ENCODE measurements at places on chromosomes 4 and X.

GRCh38 chr4:6701371-6701770 lies 7.7 kb downstream of the S100P start:
- no peak for DNase-seq

DNA sequence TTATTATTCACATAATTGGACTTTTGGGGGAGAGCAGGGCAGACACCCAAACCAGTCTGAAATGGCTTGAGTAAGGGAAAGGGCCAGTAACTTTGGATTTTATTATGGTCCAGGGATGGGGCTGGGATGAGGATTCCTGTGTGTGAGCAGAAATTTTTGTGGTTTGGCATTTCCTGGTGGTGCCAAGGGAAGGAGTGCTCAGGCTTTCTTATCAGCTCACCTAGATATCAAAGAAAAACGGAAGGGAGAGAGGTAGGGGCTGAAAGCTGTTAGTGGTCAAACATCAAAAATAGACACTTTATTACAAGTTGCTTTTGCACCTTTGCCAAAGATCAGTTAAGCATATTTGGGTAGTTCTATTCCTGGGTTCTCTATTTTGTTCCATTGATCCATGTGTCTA lies 128.5 kb upstream of the DIPK2B start:
- no peak for DNase-seq

GRCh38 chr4:110614173-110614963 lies 8.5 kb downstream of the PITX2 start:
- DNase-seq = no peak

DNA sequence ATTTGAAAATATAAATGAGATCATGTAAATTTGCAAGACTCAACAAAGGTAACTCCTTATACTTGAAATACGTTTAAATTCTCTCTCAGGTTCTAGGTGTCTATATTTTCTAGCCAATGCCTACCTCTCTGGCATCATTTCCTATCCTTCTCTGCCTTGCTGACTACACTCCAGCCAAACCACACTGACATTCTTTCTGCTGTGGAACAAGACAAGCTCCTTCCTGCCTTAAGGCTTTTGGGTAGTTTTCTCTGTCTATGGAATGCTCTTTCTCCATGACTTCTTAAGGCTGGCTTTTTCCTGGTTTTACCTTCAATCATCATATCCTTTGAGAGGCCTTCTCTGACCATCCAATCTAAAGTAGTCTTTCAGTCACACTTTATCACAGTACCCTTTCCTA lies 201.0 kb downstream of the SPRY1 start:
- no peak for DNase-seq

- DNase-seq = no peak
Observed at GRCh38 chrX:152343306-152343705, 107.8 kb downstream of the GABRA3 start.

DNA sequence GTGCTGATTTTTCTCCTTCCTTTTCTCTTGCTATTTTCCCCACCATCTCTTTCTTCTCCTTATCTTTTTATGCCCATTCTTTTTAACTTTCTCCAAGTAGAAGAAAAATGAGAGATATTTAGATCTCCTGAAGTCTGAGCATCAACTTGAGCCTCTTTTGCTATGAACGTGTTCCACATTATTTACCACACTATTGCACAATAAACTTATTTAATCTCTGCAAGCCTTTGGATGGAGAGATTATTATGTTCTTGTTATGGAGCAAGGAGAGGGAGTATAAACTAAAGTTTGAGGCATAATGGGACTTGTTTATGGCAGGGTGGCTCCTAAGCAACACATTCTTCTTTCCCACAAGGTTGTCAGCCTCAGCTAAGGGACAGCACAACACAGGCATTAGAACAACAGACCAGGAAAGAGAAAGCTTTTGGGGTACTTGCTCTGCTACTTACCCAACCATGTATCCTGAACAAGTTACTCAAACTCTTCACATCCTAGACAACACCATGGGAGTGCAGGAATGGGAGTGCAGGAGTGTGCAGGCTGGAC lies 365.5 kb upstream of the BOD1L1 start:
- no peak for DNase-seq

- DNase-seq = peak; percentile 2
Observed at GRCh38 chrX:16828124-16828908, 41.8 kb downstream of the RBBP7 start.

- no peak for DNase-seq
Observed at GRCh38 chr4:12707381-12708175, 776.6 kb downstream of the RAB28 start.

- no peak for DNase-seq
Observed at GRCh38 chrX:21660156-21660555, 2.0 kb upstream of the KLHL34 start.

GRCh38 chr4:85565761-85566480 lies 91.0 kb downstream of the ARHGAP24 start:
- DNase-seq = no peak

- no peak for DNase-seq
Observed at GRCh38 chr4:94583914-94584641, 132.3 kb downstream of the PDLIM5 start.

DNA sequence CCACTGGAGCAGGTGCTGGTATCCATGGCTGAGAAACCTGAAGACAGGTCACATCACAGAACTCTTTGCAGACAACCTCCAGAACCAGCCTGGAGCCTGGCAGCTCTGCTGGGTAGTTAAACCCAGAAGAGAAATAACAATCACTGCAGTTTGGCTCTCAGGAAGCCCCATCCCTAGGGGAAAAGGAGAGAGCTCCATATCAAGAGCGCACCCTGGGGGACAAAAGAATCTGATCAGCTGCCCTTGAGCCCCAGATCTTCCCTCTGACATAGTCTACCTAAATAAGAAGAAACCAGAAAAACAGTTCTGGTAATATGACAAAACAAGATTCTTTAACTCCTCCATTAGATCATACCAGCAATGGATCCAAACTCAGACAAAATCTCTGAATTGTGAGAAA lies 823.2 kb upstream of the FRG1 start:
- DNase-seq = no peak

DNA sequence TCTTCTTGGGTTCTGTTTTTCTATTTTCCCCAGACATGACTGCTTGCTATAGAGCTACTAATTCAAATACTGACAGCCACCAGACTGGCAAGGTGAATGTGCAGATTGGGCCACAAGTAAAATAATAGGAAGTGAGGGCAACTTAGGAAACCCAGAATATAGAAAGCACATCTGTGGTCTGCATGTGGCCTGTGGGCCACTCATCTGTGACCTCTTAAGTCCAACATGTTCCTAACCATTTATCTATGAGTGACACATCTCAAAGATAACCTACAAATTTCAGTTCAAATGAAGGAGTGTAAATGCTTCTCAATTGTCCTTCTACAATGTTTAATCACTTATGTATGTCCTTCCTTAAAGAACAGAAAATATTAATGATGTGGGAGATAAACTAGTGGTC lies 128.9 kb downstream of the REELD1 start:
- DNase-seq = no peak

DNA sequence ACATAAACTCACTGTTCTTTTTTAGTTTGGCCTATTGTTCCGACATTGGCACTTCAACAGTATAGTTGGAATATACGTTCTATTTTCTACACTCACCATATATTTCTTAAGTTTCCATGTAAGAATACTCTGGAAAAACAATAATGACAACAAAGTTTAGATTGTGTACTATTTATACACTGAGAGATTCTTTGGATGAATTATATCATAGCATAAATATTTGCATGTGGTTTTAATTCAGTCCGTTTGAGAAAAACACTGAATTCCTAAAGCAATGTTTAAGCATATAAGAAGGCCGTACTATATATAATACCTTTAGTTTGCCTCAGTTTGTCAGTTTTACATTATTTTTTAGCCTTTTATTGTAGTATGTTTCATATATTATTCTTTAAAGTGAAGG lies 82.4 kb downstream of the RAP1GDS1 start:
- DNase-seq = no peak

DNA sequence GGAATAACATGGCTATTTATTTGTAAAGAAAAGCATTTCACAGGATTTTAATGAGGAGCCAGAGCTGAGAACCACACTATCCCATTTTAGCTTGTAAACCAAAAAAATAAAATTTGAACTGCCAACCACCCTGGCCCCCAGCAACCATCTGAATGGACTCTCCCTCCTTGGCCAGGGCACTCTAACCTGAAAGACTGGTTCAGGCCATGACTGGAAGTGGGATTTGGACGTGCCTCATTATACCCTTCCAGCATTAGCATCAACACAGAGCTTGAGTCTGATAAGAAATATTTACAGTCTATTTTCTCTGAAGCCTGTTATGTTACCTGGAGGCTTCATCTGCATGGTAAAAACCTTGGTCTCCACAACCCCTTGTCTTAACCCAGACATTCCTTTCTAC lies 30.0 kb downstream of the METAP1 start:
- DNase-seq = no peak

DNA sequence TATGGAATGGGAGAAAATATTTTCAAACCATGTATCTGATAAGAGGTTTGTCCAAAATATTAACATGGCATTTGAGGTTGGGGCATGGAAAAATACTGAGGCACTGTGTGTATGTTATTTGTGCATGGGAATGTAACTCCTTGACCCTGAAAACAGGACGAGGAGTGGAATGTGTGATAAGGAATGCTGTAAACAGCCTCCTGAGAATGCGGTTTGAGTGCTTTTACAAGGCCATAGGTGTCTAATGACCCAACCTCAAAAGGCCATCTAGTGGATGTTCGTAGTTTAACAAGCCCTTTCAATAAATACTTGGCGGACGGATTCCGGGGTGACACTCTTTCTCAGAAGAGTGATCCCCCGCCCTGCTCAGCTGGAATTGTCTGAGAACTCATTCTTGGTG lies 162.9 kb upstream of the USP9X start:
- DNase-seq = no peak

DNA sequence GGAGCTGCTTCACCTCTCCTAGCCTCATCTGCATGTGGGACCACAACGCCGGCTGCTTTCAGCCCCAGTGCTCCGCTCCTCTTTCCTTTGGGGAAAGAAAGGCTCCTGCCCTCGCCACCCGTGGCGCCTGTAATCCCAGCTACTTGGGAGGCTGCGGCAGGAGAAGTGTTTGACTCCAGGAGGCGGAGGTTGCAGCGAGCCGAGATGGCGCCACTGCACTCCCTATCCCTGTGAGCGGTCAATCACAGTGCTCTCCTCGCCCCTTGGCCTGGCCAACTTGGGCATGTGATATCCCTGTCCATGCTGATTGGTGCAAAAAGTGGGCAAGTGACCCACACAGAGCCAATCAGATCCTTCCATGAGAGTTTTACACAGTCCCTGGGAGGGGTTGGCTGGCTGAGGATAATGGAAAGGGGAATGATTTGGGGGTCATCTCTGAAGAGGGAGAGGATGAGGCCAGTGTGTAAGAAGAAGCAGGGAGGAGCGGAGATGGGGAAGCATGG lies 56.2 kb downstream of the WFS1 start:
- DNase-seq = no peak

DNA sequence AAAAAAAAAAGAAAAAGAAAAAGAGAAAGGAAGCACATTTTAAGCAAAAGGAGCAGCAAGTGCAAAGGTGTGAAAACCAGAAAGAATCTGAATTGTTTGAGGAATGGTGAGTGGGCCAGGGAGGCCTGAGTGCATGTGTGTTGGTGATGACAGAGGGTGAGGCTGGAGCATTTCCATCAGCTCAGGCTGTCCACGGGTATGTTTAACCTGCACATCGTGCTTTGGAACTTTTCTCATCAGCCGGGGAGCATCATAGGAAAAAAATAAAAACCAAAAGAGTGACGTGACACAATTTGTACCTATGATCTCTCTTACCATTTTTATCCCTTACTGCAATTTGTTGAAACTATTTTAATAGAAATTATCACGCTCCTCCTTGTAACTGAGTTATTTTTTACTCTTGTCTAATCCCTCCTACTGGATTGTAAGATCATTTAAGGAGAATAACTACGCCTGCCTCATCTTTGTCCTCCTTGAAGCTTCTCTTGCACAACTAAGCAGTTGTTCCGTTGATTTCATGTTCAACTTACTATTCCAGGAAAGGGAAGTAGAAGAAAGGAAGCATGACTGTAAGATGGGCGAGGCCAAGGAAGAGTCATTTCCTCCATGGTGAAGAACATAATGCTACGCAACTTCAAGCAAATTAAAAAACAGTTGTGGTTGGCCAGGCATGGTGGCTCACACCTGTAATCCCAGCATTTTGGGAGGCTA lies 7.0 kb downstream of the PALLD start:
- DNase-seq = peak; percentile 82

DNA sequence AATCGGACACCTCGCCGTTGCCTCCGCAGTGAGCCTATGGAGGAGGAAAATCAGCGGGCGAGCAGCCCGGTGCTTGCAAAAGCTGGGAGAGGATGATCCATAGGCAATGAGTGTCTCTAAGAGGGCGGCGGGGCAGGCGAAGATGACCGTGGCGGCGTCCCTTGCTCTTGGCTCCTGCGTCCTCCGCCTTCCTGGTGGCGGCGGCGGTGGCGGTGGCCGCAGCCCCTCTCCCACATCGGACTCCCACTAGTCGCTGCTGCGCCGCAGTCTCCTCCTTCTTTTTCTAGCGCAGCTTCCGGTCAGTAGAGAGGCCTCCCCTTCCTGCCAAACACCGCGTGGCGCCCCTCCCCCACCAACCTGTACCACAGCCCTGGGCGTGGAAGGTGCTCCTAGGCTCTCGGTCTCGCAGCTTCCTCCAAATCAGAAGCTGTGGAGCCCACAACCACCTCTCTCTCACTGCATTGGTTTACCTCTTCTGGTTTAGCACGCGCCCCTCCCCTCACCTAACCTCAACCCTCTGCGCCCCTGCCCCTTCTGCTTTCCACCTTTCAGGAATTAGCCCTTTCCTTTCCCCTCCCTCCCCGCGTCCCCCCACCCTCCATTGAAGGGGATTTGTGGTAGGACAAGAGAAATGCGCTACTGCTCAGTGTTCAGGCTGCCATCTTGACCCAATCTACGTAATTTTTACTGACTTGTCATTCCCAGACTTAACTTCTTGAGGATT lies at the start of gene SPIN3:
TSS of gene SPIN3 (minus strand) at position 271 of the 724 bp plus-strand sequence. CDS start 594 bp downstream, outside the sequence.
- DNase-seq = peak; percentile 54

DNA sequence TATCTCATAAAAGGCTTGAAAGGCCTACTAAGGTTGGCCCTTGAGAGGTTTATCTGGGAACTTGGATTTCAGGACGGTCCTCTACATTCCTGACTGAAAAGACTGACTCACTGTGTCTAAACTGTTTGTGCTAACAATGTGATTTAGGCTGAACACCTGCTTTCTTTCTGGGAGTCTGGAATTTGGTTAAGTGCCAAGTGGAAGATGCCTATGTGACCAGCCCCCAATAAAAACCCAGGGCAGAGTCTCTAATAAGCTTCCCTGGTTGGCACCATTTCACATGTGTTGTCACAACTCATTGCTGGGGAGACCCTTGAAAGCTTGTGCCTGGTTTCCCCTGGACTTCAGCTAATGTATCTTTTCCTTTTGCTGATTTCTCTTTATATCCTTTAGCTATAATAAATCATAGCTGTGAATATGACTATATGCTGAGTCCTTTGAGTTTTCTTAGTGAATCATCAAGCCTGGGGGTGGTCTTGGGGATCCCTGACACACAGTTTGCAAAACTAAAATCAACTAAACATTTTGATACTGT lies 55.1 kb downstream of the GPR82 start:
- no peak for DNase-seq

GRCh38 chrX:3567686-3568085 lies 145.8 kb downstream of the PRKX start:
- no peak for DNase-seq

- DNase-seq = no peak
Observed at GRCh38 chr4:858041-858481, 32.1 kb upstream of the CPLX1 start.

All from suppressor macrophage (primary cell).